ENCODE measurements at places on chromosomes 5 and 9. TPM values are rescaled to one million over a fixed set of nuclear protein-coding genes. Genes with fewer than 3 reads are reported as not detected.

DNA sequence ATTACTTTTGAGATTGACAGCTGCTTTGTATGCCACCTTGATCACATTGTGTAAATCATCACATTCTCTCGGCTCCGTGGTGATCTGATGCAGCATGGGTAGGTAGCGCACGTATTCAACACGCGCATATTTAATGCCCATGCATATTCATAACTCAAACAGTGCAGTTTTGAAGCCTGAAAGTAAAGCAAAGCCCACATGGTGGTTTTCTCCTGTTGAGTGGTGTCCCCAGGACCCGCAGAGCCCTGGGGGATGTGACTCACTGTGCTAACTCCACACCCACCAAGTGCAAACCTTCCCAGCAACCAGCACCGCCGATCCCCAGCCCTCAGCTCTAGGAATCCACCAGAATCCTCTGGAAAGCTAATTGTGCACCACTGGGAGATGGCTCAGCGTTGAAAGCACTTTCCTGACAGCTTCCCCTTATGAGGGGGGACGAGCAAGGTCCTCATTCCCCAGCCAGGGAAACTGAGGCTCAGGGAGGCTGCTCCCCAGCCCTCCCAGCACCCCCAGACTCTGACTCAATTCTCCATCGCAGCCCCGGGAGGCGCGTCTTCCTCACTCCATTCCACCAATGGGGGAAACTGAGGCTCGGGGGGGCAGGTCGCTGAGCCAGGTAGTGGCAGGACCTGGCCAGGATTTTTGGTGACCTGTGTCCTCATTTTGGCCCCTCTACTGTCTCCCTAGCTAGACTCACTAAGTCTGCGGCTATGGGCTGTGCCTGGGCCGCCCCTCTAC is 46.4 kb downstream of the SARDH start:
- H3K4me1 ChIP-seq, result no peaks in the 10 kb centered on the region
- H3K27me3 ChIP-seq, result no peaks in the 10 kb centered on the region
- H3K4me3 ChIP-seq, result no peak overlapping the region
- no peak overlapping the region for H3K27ac ChIP-seq
- DNase-seq, result no peak

GRCh38 chr5:89187268-89187667 is 304.3 kb upstream of the MEF2C start:
- H3K4me3 ChIP-seq, result no peak overlapping the region
- no peak overlapping the region for H3K27ac ChIP-seq
- no peak for DNase-seq
- no peaks in the 10 kb centered on the region for H3K27me3 ChIP-seq
- H3K4me1 ChIP-seq, result no peaks in the 10 kb centered on the region
- no peaks in the 10 kb centered on the region for H3K36me3 ChIP-seq

DNA sequence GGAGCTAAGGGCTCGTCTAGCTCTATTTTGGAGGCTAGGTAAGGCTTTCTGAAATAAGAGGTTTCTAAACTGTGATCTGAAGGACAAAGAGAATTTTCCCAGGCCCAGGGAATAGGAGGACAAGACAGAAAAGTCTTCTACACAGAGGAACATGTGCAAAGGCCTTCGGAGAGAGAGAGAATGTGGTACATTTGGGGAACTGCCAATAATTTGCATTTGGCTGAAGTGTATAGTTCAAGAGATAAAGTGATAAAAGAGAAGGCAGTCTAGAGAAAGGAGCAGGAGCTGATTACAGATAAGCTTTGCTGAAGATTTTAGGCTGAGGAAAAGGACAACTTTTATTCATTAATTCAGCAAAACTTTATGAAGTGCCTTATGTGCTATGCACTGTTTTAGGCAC is 214.4 kb upstream of the ELL2 start:
- no peak for DNase-seq
- no peak overlapping the region for H3K4me3 ChIP-seq
- no peaks in the 10 kb centered on the region for H3K36me3 ChIP-seq
- no peaks in the 10 kb centered on the region for H3K27me3 ChIP-seq

DNA sequence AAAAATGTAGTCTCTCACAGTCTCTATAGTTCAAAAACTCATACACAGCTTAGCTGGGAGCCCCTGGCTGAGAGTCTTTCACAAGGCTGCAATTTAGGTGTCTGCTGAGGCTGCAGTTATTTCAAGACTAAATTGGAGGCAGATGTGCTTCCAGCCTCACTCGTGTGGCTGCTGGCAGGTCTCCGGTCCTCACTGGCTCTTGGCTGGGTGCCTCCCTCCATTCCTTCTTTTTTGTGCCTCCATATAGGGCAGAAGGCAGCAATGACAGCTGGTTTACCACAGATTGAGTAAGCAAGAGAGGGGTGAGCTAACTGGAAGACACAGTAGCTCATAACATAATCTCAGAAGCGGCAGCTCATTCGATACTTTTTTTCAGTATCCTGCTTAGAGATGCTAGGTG is 2167.7 kb upstream of the WWC1 start:
- H3K27me3 ChIP-seq, result no peaks in the 10 kb centered on the region
- H3K27ac ChIP-seq, result no peak overlapping the region
- H3K4me3 ChIP-seq, result no peak overlapping the region

DNA sequence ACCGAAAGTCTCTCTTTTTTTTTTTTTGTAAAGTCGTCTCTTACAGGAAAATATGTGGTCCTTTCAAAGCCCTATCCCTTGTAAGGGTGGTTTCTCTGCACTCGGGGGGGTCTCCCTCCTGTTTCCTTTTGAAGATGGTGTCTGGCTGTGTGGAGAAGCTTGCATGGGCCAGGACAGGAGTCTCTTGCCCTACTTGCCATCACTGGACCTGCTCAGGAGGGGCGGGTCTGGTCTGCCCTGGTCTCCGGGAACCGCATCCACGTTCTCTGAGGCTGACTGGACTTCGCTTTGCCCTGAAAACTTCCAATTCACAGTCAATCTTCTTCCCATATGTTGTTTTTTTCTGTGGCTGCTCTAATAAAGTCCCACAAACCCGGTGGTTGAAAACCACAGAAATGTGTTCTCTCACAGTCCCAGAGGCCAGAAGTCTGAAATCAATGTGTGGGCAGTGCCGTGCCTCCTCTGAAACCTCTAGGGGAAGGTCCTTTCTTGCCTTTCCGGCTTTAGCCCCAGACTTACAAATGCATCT is 92.9 kb upstream of the IER5L start:
- no peak overlapping the region for H3K4me3 ChIP-seq
- no peak overlapping the region for H3K27ac ChIP-seq
- H3K4me1 ChIP-seq, result peaks cover 2% of the 10 kb centered on the region
- DNase-seq, result no peak
- H3K36me3 ChIP-seq, result no peaks in the 10 kb centered on the region

GRCh38 chr5:75510836-75511434 is 494 bp downstream of the CERT1 start:
- no peaks in the 10 kb centered on the region for H3K4me1 ChIP-seq
- peak; percentile 43 for DNase-seq
- H3K27ac ChIP-seq, result no peak overlapping the region

Gene CARTPT
- total RNA-seq, result not detected

Gene TAF11L10
- not detected for total RNA-seq

DNA sequence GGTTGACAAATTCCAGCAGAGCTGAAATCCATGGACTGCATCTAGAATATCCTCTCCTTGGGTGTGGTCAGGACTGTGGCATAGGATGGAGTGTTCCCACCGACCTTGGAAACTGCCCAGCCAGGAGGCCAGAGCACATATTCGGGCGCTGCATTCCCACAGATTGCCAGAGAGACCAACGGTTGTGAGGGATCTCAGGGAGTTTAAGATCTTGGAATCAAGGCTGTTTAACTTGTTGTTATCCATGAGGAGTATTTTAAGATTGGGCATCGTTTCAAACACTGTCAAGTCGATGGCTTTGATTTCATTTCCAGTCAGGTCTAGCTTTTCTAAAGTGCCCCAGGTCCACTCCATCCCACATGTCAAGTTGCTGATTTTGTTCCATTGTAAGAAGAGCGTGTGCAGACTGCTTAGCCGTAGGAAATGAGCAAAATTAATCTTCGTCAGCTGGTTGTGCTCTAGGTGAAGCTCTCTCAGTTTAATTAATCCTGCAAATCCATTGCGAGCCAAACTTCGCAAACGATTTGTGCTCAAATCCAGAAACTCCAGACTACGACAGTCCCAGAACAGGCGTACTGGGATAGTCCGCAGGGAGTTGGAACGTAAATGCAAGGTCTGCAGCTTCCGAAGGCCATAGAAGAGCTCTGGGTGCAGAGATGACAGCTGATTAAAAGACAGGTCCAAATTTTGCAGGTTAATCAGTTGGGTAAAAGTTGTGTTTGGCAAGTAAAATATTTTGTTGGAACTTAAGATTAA is 1.5 kb downstream of the LRRTM2 start:
- peaks cover 6% of the 10 kb centered on the region for H3K36me3 ChIP-seq
- H3K27me3 ChIP-seq, result no peaks in the 10 kb centered on the region
- no peak overlapping the region for H3K4me3 ChIP-seq
- peaks cover 6% of the 10 kb centered on the region for H3K4me1 ChIP-seq
- H3K27ac ChIP-seq, result no peak overlapping the region

GRCh38 chr5:139647506-139648204 is 494 bp upstream of the CXXC5 start:
- peaks cover 17% of the 10 kb centered on the region for H3K36me3 ChIP-seq
- H3K27ac ChIP-seq, result no peak overlapping the region
- DNase-seq, result no peak
- H3K27me3 ChIP-seq, result peaks cover 14% of the 10 kb centered on the region
- peak overlapping the region; percentile 99 for H3K4me3 ChIP-seq

- H3K4me3 ChIP-seq, result no peak overlapping the region
- H3K27ac ChIP-seq, result no peak overlapping the region
- H3K27me3 ChIP-seq, result no peaks in the 10 kb centered on the region
- peak; percentile 74 for DNase-seq
These were observed 16.5 kb upstream of the PRSS3 start for GRCh38 chr9:33778700-33779351.

Gene UBE2R2
- total RNA-seq, result 52.4 TPM

Gene LURAP1L
- not detected for total RNA-seq

- no peaks in the 10 kb centered on the region for H3K4me1 ChIP-seq
- H3K4me3 ChIP-seq, result no peak overlapping the region
- no peaks in the 10 kb centered on the region for H3K36me3 ChIP-seq
- DNase-seq, result no peak
- H3K27me3 ChIP-seq, result no peaks in the 10 kb centered on the region
- no peak overlapping the region for H3K27ac ChIP-seq
These were observed 202.4 kb downstream of the FANCC start for GRCh38 chr9:95115104-95115503.

Gene ATP6V1G1
- 119 TPM for total RNA-seq

GRCh38 chr9:104209387-104209786 is 115.3 kb downstream of the SMC2 start:
- H3K27ac ChIP-seq, result no peak overlapping the region
- no peaks in the 10 kb centered on the region for H3K27me3 ChIP-seq
- H3K4me3 ChIP-seq, result no peak overlapping the region
- no peaks in the 10 kb centered on the region for H3K36me3 ChIP-seq

Gene PPP1R26
- total RNA-seq, result 38.0 TPM

- H3K36me3 ChIP-seq, result peaks cover 3% of the 10 kb centered on the region
- H3K27me3 ChIP-seq, result no peaks in the 10 kb centered on the region
- peak overlapping the region; percentile 79 for H3K27ac ChIP-seq
- peak overlapping the region; percentile 64 for H3K4me3 ChIP-seq
- peaks cover 49% of the 10 kb centered on the region for H3K4me1 ChIP-seq
These were observed 84.7 kb downstream of the ELAVL2 start for GRCh38 chr9:23741351-23741750.

DNA sequence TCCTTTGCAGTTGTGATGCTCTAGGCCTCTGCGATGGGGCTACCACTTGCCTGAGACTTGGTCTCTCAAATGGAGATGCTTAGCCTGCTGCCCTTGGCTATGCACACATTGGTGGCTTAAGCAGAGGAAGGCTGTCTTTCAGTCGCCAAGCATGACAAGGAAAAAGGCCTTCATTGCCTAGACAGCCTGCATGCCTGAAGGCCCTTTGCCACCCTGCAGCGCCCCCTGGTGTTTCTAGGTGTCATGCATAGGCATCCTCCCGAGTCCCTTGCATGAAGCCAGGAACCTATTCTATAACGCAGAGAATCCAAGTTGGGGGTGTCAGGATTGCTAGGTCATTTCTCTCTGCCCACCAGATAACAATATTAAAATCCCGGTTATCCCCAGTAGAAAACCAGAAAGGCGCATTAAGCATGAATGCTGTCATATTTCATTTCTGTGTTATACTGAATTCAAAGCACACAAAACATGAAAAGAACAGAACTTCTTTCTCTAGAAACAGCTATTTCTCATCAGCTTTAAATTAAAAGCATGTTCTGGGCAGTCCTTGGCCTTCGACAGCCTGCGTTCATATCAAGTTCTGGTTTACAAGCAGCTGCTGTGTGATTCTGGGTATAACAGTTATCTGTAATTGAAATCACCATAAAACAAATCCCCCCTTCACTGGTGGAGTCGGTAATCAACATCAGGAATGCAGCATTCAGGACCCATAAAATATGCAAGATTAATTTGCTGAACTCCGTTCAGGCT is 59.7 kb upstream of the TRPC7 start:
- DNase-seq, result peak; percentile 89
- H3K4me3 ChIP-seq, result no peak overlapping the region
- H3K4me1 ChIP-seq, result peaks cover 4% of the 10 kb centered on the region

- H3K36me3 ChIP-seq, result peaks cover 49% of the 10 kb centered on the region
- DNase-seq, result no peak
- H3K27ac ChIP-seq, result no peak overlapping the region
- no peaks in the 10 kb centered on the region for H3K4me1 ChIP-seq
- H3K27me3 ChIP-seq, result no peaks in the 10 kb centered on the region
These were observed 94.7 kb upstream of the RUSC2 start for GRCh38 chr9:35395076-35395705.

Gene PLAC8L1
- total RNA-seq, result 0.64 TPM

Gene SH2D3C
- 1.3 TPM for total RNA-seq

DNA sequence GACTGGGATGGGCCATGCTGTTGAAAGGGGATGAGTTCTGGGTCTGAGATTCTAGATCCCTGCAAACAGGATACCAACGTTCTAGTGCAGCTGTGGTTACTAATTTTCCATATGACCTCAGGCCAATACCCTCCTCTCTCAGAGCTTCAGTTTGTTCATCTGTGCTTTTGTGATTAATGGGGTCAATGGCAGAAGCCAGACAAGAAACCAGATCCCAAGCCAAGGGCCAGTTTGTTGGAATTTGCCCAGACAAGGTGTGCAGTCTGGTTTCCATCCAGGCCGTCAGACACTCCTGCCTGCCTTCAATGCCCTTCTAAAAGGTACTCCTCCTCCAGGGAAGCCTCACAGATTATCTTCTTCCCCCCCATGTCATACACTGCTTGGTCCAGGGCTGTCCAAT is 11.4 kb downstream of the MYORG start:
- H3K4me1 ChIP-seq, result peaks cover 24% of the 10 kb centered on the region
- H3K27ac ChIP-seq, result no peak overlapping the region
- H3K4me3 ChIP-seq, result no peak overlapping the region
- no peak for DNase-seq
- H3K36me3 ChIP-seq, result peaks cover 29% of the 10 kb centered on the region

Gene NSMF
- 46.3 TPM for total RNA-seq

GRCh38 chr5:199197-199949 is 8.1 kb downstream of the LRRC14B start:
- no peaks in the 10 kb centered on the region for H3K27me3 ChIP-seq
- no peak overlapping the region for H3K27ac ChIP-seq
- DNase-seq, result no peak
- no peak overlapping the region for H3K4me3 ChIP-seq
- H3K36me3 ChIP-seq, result peaks cover 9% of the 10 kb centered on the region

Gene PDE6A
- total RNA-seq, result not detected

GRCh38 chr9:89802781-89803355 is 198.1 kb downstream of the GADD45G start:
- DNase-seq, result no peak
- peaks cover 4% of the 10 kb centered on the region for H3K36me3 ChIP-seq
- no peak overlapping the region for H3K27ac ChIP-seq
